SK-N-DZ (cell line): ENCODE measurements at places on chromosomes 7 and 10.

- no peak for DNase-seq
These were observed 257.6 kb upstream of the GHITM start for GRCh38 chr10:83881661-83882060.

DNA sequence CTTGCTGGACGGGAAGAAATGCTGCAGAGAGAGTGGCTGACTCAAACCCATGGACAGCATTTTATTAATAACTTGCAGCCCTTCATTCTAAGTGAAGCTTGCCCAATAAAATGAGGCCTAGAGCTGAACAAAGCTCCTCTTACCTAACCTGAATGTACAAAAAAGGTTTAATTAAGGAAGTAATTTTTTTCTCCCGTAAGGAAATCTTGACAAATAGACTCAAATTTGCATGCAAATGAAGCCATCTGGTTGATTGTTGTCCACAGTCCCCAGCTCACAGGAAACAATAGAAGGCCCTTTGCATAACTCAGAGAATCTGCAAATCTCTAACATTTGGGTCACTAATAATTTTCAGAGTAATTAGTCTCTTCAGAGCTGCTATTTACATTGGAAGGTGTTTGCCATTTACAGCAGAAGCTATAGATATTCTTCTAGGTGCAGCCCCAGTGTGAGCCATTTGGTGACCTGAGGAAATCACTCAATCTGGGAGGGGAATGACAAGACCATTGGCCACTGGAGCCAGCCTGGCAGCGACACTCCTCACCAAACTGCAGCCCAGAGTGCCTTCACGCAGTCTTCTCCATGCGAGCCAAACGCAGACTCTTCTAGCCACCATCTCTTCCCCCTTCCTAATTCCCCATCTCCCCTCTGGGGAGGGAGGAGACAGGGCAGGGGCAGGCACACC is 483.0 kb upstream of the C7orf33 start:
- no peak for DNase-seq

DNA sequence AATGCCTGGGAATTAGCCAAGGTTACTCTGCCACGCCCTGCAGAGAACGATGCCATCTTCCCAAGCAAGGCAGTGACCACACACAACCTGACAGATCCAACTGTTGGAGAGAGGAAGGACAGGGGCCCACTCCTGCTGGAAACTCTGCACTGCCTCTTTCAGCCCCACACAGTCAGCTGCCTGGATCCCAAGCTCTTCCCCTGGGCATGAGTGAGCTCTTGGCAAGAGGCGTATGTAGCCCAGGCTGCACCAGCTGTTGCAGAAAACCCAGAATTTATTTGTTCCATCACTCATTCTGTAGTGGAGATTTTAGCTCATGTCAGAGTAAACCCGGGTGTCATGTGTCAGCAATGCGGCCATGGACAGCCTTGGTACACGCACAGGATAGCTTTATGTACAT is 135.1 kb upstream of the TRIM24 start:
- no peak for DNase-seq

GRCh38 chr10:88318803-88319202 is 264.3 kb downstream of the RNLS start:
- no peak for DNase-seq

GRCh38 chr7:3150027-3150426 is 106.4 kb upstream of the CARD11 start:
- DNase-seq: no peak
